ENCODE measurements at places on chromosomes 7 and 10.

DNA sequence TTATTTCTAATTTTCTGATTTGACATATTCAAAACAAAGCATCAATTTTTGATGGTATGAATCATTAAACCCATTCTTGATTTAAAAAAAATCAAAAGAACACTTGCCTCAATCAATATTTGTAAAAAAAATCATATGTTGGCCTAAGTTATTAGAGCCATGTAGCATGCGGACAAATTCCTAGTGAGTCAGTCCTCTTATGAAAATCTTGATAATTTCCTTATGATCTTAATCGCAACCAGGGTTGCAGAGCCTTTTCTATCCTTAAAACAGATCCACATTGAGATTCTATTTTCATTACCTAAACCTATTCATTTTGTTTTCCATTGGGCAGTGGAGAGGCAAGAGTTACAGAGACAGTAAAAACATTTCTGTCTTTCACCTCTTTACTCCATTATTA, 203.2 kb downstream of the ARL4A start:
- DNase-seq, result no peak

DNA sequence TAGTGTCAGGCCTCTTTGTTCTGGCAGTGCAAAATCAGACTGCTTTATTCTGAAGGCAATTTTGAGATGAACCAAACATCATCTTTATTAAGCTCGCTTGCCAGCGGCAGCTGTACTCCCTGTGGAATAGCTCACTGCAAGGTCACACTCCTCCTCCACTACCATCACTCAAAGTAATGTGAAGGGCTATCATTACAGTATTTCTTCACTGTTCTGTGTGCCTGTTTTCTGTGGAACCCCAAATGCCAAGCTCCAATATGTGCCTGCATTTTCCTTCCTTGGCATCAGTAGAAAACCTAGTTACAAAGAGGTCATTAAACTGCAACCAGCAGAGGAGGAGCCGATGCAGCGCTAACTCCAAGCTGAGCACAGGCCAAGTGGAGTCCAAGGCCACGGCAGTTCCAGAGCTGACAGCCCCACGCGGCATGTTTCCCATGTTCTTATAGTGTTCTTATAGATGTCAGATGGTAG, 21.4 kb downstream of the BCCIP start:
- DNase-seq, result no peak

GRCh38 chr10:56715262-56715661, 354.2 kb upstream of the ZWINT start:
- no peak for DNase-seq

- no peak for DNase-seq
These were observed 16.4 kb downstream of the GARIN1A start for GRCh38 chr7:128688492-128688891.

- no peak for DNase-seq
These were observed 141.3 kb upstream of the TNRC18 start for GRCh38 chr7:5564894-5565293.
